ENCODE measurements at places on chromosomes 4 and X.
A peak's percentile ranks its signal among the peaks of the same experiment; 100 is the strongest.

- peak; percentile 45 for DNase-seq
These were observed 43.3 kb upstream of the FGF13 start for GRCh38 chrX:138754861-138755260.

GRCh38 chr4:85368932-85369331 lies 106.0 kb upstream of the ARHGAP24 start:
- no peak for DNase-seq

GRCh38 chr4:124409044-124409443 lies 303.5 kb downstream of the ANKRD50 start:
- DNase-seq: no peak

- DNase-seq: peak; percentile 86
These were observed 64.2 kb downstream of the INTS12 start for GRCh38 chr4:105644257-105644656.

DNA sequence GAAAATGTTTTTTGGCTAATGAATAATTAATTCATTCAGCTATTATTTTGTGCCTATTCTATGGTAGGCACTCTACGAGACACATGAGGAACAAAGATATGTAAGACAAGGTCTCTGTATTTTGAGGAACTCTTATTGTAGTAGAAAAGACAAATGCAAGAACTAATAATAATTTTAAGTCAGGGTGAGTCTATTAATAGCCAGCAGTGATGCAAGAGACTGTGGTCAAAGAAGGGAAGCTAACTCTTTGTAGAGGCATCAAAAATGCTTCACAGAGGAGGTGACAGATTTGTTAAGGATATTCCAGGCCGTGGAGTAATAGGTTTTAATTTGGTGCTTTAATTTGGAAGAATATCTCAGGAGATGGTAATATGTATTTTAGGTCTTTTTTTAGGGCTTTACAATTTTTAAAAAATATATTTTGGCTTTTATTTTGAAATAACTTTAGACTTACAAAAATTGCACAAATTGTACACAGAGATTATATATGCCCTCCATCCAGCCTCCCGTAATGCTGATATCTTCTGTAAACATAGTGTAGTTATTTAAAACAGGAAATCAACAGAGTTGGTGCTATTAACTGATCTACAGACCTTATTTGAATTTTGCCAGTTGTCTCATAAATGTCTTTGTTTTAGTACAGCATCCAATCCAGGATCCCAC lies 48.1 kb downstream of the DCLK2 start:
- no peak for DNase-seq

DNA sequence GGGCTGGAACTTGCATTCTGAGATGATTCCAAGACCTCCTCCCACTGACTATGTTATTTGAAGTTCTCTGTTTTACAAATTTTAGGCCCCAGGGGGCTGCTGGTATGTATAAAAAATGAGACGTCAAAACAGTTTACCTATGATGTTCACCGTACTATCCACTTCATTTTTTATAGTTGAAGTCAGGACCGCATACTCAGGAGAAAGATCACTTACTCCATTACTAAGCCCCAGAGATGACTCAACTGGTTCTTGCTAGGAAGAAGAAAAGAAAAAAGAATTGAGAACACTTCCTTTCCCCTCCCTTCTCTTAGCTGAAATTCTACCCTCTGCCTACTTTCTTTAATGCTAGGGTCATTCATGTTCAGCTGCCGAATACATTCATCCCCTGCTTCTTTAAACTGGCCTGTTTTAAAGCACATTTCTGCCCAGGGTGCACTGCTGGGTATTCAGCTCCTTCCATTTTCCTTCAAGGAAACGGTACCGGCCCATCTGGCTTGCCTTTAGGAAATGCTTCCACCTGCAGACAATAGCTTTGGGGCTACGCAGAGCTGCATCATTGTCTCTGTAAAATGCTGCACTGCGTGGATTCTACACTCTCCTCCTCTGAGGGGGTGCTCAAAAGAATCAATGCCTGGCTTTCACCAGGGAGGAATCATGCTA lies 66.2 kb downstream of the IRF2 start:
- peak; percentile 87 for DNase-seq

DNA sequence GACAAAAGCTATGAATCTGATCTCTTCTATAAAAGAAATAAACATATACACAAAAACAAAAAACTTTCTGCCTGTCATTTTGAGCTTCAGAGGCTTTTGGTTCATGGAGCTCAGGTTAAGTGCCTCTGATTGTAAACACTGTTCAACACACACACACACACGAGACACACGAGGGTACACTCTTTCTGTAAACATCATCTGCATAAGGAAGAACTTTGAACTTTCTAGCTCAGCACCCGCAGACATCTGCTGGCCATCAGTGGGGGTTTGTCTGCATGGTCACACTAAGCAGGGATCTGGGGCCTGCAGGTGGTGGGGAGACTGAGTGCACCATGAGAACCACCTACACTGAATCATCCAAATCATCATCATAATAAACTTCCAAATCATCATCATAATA lies 54.9 kb downstream of the STX18 start:
- DNase-seq: no peak

- peak; percentile 79 for DNase-seq
These were observed 117.4 kb downstream of the ATRX start for GRCh38 chrX:77668391-77669237.

DNA sequence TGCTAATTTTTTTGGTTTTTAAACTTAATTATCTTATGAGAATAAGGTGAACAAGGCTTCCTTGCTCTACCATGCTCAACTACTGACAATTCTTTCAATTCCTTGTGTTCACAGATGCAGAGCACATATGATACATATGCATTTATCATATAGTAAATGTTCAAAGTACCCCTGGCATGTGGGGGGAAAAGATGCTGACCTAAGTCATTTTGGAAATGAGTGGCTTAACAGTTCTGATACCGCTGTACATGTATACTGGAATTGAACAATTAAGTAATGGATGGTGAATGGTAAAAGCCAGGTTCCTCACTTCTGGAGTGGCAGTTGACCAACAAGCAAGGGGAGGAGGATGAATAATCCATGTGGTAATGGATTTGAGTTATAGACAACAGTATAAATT lies 149.6 kb downstream of the NAF1 start:
- DNase-seq: no peak

DNA sequence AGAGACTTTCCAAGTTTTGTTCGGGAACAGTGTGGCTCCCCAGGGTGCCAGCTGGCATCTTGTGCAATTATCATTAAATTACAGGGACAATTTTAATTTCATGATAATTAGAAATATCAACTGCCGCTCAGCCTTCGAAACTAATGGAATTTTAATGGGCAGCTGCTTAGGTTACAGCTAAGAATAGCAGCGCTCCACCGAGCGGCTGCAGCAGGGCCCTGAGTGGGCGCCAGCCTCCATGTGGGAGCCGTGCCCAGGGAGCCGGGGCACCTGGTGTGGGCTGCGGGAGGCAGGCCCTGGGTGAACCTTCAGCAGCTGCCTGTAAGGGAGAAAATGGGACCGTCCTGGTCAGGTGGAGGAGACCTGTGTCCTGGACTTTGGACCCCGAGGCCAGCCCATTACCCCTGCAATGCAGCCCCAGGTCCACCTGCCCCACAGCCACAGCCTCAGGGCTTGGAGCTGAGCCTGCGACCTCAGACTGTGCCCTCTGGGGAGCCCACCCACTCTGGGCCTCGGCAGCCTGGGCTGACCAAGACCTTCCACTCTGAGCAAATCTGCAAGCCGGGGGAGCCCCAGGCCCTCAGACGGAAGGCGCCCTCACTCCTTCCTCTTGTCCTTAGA lies 21.1 kb downstream of the MSANTD1 start:
- DNase-seq: no peak

- DNase-seq: peak; percentile 83
These were observed 20.2 kb downstream of the CYP2U1 start for GRCh38 chr4:107951551-107951950.

DNA sequence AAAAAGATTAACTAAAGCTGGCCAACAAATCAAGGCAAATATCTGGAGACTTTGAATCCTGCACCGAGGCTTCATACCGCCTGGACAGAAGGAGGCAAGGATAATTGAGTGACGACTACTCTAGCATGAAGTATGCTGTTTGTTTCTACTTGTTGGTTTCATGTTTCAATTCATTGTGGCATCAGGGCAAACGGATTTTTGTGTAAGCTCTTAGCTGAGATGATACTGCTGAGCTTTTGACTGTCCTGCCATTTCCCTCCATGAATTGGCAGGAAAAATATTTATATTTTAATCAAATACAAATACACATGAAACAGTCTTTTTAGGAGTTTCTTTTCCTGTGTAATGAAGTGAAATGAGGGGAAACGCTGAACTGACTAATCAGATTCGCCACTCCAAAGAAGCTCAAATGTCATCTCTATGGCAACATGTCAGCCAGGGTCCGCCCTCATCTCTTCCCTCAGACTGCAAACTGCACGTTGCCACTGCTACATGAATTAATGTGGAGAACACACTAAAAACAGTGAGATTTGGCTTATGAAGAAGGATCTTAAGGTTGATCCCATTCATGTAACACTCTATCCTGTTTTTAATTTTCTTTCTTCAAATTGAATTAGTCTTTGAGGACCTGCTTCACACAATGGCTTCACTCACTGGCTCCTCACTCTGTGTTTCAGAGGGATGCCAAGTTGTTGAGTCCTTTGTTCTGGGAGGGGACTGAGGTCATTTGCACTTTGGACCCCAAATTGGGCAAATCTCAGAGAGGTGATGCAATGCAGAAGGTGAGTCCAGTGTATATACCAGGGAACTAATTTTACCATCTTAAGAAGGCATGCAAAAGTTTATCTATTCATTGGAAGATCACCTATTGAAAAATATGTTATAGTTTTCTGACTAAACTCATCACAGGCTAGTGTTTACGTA lies 149.6 kb upstream of the MID1 start:
- DNase-seq: peak; percentile 40

DNA sequence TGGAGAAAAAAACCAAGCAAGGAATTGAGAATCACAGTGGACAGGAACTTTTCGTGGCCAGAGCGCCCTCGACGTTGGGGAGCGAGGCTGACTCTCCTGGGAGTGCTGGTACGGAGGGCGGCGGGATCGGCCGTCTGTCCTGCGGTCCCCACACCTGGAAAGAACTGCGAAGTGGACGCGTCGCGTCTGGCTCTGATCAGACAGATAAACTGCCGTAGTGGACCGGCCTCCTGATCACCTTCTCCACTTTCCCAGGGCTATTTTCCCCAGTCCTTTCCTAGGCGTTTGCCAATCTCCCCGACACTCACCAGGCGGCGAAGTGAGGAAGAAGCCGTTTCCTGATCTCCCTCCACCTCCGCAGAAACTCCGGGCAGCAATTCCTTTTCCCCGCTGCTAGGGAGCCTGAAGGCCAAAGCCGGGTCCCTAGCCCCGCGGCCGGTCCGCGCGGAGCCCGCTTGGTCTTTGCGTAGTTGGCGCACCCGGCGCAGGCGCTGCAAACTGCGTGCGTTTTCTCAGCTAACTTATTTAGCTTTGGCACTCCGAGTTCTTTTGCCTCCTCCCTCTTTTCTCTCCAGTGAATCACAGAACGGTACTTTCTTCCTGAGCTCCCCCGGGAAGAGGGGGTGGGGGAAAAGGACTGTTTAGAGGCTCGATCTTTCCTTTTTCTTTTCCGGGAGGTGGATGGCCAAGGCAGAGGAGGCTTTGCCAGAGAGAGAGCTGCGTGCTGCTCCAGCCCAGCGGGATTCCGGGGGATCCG lies at the start of gene ARSJ:
Gene ARSJ, minus strand, starts transcription at position 500 of the 757 bp plus-strand sequence. CDS start 813 bp downstream, outside the sequence.
- DNase-seq: peak; percentile 59

GRCh38 chr4:1403177-1403583 lies 3.1 kb downstream of the NKX1-1 start:
- no peak for DNase-seq

- DNase-seq: no peak
These were observed 83.5 kb downstream of the CNKSR2 start for GRCh38 chrX:21457718-21458117.

GRCh38 chr4:57116245-57116644 lies 6.1 kb upstream of the IGFBP7 start:
- no peak for DNase-seq

DNA sequence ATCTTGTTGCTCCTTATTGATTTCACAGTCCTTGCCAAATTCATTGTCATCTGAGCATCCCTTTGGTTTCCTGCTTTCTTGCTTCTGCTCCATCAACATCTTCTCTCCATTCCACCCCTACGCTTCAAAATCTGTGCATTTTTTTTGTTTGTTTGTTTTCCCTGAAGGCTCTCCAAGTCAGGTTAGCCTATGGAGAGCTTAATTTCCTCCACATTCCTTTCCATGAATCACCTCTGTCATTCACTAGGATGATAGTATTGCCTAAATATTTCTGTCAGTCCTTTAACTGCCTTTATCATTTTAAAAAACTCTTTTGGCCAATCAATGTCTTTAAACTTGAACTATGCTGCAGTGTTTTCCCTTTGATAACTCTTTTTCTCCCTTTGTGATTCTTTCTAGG lies 67.7 kb downstream of the PPARGC1A start:
- peak; percentile 52 for DNase-seq

DNA sequence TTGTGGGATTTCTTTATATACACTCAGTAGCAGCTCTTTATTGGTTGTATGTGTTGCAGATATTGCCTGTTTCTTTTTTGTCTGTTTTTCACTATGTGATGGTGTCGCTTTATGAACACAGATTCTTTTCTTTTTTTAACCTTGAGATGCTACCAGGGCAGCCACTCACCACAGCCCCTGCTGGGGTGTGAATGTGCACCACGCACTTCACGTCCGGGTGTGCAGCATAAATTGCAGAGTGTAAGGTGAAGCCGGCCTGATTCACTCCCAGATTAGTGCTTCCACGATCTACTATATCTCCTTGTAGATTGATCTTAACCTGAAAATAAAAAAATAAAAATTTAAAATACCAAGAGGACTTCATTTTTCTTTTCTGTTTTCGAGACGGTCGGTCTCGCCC lies 71.4 kb downstream of the FAM193A start:
- DNase-seq: no peak

GRCh38 chrX:130704053-130705038 lies 198.7 kb downstream of the ENOX2 start:
- DNase-seq: peak; percentile 25

- no peak for DNase-seq
These were observed 107.8 kb downstream of the AR start for GRCh38 chrX:67651437-67652142.

- DNase-seq: no peak
These were observed 3.5 kb downstream of the TENT5D start for GRCh38 chrX:80423744-80424143.

GRCh38 chr4:99651016-99651769 lies 6.4 kb downstream of the C4orf54 start:
- no peak for DNase-seq

Data from bronchial epithelial cell (primary cell).